ENCODE measurements at places on chromosomes 7 and 10.

DNA sequence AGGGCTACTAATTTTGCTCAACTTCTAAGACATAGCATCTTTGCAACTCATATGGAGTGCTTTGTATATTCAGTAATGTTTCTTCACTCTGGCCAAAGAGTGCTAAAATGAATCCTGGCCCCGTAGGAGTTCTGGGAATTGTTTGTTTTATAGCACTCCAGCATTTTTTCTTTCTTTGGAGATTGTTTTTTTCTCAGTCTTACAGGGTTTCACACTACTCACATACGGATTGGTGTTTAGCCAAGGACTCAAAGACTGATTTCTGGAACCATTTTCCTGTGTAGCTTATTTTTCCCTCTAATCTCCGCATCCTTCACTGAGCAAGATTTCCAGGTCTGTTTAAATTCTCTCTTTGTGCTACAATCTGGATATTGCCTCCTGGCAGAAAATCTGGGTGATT, 6.4 kb downstream of the TAS2R41 start:
- no peak for DNase-seq

GRCh38 chr10:116457488-116457887, 29.8 kb downstream of the PNLIPRP3 start:
- DNase-seq: peak; percentile 7

GRCh38 chr10:50896721-50897120, 11.3 kb upstream of the A1CF start:
- no peak for DNase-seq

DNA sequence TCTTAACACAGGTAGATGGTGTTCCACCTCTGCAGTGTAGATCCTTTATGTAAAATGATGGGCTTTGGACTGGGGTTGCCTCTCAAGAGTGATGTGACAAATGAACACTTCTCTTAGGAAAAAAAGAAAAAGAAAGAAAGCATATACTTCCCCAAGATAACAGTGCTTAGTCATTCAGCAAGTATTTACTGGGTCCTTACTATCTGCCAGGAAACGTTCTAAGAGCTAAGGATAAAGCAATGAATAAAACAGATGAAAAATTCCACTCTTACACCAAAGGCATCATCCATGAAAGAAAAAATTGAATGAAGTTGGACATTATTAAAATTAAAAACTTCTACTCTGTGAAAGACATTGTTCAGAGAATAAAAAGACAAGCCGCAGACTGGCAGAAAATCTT, 177.3 kb downstream of the C7orf25 start:
- no peak for DNase-seq

GRCh38 chr7:4000934-4001333, 681.2 kb upstream of the FOXK1 start:
- no peak for DNase-seq

DNA sequence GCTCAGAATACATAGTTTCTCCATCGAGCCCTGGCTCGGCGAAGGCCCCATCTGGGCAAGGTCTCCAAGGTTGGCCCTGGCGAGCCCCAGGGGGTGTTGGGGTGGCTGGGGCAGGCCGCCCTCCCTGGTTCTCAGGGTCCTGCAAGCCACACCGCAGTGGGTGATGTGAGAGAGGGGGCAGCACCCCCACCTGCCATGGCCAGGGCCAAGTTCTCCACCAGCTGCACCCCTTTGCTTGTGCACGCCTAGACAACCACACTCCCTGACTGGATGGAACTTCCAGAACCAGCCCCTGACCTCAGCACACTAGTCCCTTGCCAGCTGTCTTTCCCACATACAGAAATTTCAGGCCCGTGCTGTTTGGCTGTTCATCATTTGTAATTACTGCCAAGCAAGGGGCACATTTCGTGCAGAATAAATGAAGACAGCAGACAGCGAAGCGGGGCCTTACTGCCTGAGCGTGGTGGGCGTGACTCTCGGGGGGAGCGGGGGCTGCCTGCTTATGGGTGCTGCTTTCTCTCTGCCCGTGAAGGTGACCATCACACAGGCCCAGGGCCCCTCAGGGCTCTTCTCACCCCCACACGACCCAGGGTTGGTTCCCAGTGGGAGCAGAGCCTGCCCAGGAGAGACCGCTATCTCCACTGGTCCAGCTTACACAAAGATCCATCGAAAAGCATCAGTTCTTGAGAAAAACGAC, 85.9 kb downstream of the ADARB2 start:
- no peak for DNase-seq

DNA sequence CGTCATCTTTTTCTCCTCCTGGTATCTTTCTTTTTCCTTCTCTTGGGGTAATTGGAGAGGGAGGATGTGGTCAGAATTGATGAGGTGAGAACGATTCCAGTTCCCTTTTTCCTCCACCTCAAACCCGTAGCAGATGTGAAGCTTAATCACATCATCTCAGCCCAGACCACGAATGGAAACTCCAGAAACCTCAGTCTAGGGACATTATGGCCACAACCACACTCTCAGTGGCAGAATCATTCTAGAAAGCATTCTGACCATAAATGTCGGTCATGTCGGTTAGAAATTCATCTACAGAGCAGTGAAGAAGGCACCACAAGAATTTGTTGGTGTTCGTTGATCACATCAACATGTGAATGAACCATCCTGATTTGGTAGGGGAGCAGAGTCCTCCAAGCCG, 78.7 kb downstream of the GATA3 start:
- DNase-seq: no peak

- no peak for DNase-seq
Observed at GRCh38 chr10:70657041-70657440, 15.3 kb upstream of the ADAMTS14 start.

- peak; percentile 1 for DNase-seq
Observed at GRCh38 chr10:123926401-123927264, 35.0 kb upstream of the CPXM2 start.

DNA sequence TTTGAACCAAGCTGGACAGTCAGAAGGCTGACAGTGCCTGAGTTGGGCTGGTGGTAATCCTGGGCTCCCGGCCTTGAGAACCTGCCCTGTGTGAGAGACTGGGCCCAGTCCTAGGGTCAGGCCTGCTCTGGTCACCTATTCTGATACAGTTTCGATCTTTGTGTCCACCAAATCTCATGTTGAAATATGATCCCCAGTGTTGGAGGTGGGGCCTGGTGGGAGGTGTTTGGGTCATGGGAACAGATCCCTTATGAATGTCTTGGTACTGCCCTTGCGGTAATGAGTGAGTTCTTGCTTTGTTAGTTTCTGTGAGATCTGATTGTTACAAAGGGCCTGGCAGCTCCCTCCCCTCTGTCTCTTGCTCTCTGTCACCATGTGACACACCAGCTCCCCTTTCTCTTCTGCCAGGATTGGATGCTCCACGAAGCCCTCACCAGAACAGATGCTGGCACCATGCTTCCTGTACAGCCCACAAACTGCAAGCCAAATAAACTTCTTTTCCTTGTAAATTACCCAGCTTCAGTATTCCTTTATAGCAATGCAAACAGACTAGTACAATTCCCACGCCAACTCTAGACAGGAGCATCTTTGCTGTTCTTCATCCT, 111.8 kb upstream of the ZNF438 start:
- DNase-seq: no peak

GRCh38 chr10:91683975-91684374, 51.1 kb upstream of the PPP1R3C start:
- DNase-seq: no peak

DNA sequence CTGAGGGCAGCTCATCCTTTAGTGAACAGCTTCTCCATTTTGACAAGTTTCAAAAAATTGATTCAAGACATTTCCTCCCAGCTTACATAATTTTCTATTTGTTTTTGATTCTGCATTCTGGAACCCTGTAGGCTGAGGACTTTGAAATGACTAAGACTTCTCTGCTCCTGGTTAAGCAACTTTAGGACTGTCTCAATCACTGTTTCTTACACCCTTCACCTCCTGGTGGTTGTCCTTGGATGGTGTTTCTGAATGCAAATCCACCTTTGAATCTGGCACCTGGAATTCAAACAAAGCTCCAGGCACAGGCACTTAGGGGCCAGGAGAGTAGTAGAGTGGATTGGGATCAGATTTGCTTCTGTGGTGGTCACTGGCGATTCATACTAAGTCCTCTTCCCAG, 595.5 kb downstream of the LRMDA start:
- peak; percentile 23 for DNase-seq

DNA sequence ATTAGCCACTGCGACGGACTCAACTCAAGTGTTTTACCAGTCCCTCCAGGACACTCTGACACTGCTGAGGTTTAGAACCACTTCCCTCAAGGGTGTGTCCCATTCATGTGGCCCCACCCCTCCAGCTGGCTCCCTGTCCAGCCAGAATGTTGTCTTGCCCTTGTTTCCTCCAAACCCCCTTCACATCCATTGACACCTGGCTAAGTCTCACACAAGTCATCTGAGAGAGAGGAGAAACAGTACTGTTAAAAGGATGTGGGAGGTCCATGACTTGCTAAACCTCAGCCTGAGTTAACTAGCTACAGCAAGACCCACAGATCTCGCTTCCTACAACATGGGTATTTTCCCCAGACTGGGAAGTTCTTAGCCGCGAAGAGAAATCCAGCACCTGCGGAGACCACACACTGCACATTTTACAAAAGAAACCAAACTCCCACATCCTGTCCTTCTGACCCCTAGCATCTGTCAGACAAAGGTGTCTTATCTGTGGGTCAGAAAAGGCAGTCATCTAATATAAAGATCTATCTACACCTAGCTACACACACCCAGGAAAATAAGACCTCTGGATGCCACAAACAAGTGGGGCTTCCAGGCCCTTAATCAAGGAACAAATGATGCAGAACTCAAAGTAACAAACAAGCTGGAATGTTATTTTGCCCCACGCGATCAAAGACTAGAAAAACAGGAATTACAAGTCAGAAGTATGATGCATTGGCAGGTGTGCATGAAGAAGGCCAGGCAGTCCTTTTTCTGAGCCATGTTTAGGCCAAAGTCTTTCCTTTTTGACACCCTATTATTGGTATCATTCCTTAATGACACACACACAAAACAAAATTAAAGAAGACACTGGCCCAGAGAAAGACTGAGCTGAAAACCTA, 13.9 kb downstream of the OSBPL3 start:
- peak; percentile 71 for DNase-seq

GRCh38 chr10:34826857-34827766, 12.0 kb upstream of the PARD3 start:
- DNase-seq: no peak

- peak; percentile 27 for DNase-seq
Observed at GRCh38 chr7:23530405-23530804, 1.4 kb downstream of the TRA2A start.

DNA sequence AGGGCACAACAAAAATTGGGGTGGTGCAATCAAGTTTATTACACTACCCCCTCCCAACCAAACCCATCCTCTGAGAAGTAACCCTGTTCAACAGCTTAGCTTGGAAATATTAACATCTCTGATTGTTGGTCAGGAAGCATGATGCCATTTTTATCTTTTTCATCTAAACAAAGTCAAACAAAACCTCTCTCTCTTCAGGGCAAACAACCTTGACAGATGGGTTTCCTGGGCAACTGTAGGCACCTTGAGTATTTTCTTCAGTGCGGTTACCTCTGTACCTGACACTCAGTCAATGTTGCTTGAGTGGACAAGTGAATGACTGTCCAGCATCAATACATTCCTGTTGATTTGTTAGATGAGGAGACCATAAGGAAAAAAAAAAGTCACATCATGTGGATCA, 183.6 kb downstream of the NRP1 start:
- DNase-seq: no peak

DNA sequence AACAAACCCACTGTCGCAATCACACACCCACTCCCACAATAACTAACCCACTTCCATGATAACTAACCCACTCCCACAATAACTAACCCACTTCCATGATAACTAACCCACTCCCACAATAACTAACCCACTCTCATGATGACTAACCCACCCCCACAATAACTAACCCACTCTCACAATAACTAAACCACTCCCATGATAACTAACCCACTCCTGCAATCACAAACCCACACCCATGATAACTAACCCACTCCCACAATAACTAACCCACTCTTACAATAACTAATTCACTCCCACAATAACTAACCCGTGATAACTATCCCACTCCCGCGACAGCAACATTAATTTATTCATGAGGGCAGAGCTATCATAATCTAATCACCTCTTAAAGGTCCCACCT, 105.8 kb downstream of the COL13A1 start:
- DNase-seq: no peak

- no peak for DNase-seq
Observed at GRCh38 chr7:28767356-28767755, 190.8 kb downstream of the TRIL start.

DNA sequence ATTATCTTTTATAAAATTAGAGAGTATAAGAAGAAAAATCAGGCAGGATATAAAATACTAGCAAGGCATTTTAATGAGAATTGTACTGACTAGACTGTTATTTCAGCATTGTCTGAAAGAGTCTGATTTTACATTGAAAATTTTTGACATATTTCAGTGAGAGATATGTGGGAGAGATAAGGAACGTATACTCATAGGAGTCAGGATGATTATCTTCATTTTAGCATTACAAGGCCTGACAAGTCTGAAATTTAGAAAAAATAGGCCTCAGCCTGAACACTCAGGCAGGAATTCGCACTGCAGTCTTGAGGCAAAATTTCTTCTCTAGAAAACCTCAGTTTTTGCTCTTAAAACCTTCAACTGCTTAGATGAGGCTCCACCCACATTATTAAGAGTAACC, 386.0 kb downstream of the HGF start:
- DNase-seq: no peak

DNA sequence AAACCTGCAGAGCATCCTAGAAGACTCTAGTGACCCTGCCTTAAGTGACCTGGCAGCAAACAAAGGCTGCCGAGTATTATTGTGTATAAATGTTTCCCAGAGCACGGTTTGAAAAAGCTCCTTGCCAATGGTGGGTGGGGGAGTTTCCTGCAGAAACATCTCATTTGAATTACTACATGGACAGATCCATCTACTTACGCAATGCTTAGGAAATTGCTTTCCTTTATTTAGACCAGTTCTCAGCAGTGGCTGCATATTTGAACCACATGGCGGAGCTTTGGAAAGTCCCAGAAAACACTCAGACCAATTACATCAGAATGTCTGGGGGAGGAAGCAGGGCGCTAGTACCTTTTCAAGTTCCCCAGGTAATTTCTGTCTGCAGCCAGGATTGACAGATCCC, 560.9 kb downstream of the SDK1 start:
- peak; percentile 9 for DNase-seq

- no peak for DNase-seq
Observed at GRCh38 chr10:84412482-84412881, 84.1 kb downstream of the CCSER2 start.

DNA sequence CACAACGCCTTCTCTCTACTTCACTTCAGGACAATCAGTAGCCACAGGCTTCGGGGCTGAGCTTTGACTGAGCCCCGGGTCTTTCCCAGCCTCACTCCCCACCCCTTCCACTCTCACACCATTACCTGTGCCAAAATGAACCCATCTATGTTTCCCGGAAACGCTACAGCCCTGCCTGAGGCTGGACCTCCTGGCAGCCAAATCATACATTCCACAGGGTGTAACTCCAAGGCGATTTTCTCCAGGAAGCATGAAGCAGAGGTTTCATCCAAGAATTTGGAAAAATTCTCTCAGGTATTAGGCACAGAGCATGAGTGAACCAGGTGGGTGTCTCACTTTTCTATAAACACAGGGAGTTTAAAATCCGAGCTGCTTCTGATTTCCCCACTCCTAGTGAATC, 286.3 kb downstream of the TNS3 start:
- no peak for DNase-seq

- no peak for DNase-seq
Observed at GRCh38 chr10:34133406-34133805, 681.7 kb downstream of the PARD3 start.

- no peak for DNase-seq
Observed at GRCh38 chr7:102874166-102874829, 38.5 kb upstream of the LRRC17 start.

All from inflammatory macrophage treated with lipopolysaccharide for 1 hour (primary cell).